Activated gamma-delta T cell treated with anti-CD3 and anti-CD28 coated beads, Interleukin-2, amount 50 U/mL, for 16 hours (primary cell): ENCODE measurements at places on chromosomes 5 and 9.

- DNase-seq = no peak
Measured at GRCh38 chr9:35656831-35657545, 831 bp downstream of the RMRP start.

GRCh38 chr9:89071591-89071990, 80.3 kb downstream of the S1PR3 start:
- DNase-seq = no peak

DNA sequence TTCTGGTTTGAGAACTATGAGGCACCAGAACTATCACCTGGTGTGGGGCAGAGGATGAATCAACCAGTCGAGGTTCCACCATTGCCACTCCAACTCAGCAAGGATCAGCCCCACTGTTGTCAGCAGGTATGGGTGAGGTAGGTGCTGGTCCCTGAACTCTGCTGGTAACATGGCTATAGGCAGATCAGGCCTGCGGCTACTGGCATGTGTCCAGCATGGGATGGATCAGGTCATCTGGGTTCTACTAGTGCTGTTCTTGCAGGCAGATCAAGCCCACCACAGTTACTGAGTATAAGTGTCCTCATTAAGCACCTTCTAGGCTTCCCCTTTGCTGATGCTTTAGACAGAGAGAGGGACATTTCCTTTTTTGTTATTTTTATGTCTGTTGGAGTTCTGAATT, 71.7 kb downstream of the GABRA6 start:
- DNase-seq = no peak

DNA sequence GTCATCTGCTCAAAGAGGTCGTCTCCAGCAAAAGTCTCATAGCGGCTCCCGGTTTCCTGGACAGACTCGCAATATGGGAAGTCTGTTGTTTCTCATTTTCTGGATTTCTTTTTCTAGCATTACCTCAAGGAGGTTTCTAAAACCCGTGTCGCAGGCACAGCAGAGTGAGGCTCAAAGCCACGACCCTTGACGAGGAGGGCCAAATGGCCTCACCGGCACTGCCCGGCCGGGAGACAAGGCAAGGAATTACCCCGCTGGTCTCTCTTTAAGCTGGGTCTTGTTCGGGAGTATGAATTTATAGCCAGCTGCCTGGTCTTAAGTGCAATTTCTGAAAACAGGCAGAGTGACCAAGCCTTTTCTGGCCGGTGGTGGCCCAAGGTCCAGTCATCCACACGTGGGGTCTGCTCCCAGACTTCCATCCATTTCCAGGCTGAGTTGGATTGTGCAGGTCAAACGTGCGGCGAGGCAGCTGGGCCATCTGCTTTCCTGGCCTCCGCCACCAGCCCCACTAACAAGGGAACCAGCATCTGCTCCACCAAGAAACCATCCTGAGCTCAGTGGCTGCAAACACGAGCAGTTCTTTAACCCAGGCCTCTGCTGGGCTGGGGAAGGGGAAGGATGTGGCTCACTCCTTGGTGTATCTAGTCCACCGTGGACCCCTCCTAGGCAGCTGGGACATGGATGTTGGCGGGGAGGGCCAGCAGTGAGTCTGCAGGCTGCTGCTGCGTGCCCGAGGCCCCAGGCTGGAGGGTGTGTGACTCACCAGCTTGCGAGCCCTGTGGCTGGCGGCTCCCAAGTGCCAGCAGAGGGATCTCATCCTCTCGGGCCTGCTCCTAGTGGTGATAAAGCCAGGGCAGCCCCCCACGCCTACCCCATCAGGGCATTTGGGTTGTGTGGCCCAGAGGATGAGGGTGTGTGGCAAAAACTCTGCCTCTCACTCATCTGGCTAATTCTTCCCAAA, 55.6 kb upstream of the COL5A1 start:
- no peak for DNase-seq

DNA sequence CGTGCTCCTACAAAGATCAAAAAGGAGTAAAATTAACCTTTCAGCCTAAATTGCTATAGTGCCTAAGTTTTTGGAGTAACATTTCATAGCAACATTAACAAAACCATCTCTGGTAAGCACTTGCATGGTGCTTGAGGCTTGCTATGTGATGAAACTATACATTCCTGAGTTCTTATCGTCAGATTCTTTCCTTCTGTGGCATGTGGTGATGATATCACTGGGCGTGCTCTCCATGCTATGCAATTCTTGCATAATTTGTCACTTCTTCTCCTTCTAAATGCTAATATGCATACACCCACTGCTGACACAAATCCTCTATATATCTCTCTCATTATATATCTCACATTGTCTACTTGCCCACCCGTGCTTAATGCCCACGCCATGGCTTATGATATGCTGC, 2019.9 kb downstream of the MAT2B start:
- DNase-seq = no peak

GRCh38 chr9:95450171-95451064, 66.4 kb downstream of the PTCH1 start:
- DNase-seq = no peak

GRCh38 chr5:137666901-137667300, 69.0 kb downstream of the KLHL3 start:
- no peak for DNase-seq

GRCh38 chr9:137973829-137974416, 96.3 kb downstream of the CACNA1B start:
- DNase-seq = no peak

DNA sequence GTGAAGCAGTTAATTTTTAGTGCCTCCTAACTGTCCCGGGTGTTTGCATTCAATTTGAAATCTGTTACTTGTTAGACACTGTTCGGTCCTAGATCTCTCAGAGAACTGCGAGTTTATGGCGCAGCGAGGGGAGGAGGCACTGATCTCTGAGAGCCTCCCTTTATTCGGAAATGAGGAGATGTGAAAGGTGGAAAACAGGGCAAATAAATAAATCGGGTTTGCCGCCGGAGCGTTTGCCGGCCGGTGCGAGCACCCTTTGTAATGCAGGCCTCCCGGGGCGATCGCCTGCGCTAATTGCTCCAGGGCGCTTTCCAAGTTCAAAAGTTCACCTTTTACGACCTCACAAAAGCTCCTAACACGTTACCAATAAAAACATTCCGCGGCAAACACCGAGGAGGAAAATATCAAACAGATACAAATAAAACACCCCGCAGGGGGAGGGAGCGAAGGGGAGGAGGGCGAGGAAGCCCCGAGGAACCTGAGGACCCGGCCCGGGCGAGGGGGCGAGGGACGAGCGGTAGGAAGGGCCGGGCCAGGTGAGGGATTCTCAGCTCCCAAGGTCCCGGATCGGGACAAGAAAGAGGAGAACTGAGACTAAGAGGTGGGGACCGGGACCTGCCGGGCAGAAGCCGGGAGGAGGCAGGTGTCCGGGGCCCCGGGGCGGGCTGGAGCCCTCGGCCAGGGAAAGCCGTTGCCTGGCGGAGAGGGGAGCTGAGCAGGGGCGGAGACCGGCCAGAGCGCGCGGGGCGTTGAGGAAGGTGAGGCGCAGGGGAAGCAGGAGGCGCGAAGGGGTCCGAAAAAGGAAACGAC, 1.4 kb downstream of the NR6A1 start:
- DNase-seq = no peak

- DNase-seq = no peak
Measured at GRCh38 chr5:887947-888637, 4.5 kb downstream of the BRD9 start.

DNA sequence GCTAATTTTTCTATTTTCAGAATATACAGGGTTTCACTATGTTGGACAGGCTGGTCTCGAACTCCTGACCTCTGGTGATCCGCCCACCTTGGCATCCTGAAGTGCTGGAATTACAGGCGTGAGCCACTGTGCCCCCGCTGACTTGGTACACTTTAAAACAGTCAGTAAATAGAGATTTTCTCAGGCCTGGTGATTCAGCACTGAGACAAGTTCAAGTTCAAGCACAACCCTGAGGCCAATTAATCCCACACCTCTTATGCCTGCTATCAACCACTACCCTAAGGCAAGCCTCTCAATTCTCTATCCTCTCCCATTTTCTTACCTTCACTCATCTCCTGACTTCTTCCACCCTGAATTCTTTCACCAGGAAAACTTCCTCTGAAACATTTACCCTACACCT, 18.9 kb downstream of the MUSK start:
- no peak for DNase-seq
